ENCODE measurements at places on chromosomes 16 and 17.
A peak's percentile ranks its signal among the peaks of the same experiment; 100 is the strongest.

GRCh38 chr17:59046192-59046591, 60.5 kb downstream of the TRIM37 start:
- no peak for DNase-seq

GRCh38 chr17:68004201-68004600, 7.9 kb upstream of the C17orf58 start:
- no peak for DNase-seq

DNA sequence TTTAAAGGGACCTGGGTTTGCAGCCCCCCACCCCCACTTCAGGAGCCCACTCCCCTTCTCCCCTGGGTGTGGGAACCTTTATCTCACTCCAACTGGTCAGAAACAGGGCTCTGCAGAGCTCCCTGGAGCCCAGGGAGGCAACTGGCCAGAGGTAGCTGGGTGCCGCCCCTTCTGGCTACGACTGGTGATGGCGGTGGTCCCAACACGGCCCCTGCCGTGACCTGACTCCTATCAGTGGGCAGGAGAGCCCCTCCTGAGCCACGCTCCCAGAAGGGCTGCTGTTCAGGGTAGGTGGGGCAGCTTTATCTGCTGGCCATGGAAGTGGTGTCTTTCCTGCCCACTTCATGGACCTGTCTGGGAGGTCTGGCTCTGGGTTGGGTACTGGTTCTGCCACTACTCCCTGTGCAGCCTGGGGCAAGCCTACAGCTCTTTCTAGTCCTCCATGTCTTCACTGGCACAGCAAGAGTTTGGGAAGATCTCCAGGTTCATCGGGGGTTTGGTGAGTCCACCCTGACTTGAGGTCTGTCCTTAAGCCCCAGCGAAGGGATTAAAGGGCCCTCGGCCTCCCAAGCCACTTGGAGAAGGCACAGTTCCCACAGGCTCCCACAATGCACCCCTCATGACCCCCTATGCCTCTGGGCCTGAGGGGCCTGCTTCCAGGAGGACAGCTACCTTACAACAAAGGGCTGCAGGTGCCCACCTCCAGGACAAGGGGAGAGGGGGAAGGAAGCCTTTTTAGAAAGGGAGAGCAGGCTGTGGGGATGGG, 5.5 kb upstream of the SREBF1 start:
- DNase-seq = no peak

DNA sequence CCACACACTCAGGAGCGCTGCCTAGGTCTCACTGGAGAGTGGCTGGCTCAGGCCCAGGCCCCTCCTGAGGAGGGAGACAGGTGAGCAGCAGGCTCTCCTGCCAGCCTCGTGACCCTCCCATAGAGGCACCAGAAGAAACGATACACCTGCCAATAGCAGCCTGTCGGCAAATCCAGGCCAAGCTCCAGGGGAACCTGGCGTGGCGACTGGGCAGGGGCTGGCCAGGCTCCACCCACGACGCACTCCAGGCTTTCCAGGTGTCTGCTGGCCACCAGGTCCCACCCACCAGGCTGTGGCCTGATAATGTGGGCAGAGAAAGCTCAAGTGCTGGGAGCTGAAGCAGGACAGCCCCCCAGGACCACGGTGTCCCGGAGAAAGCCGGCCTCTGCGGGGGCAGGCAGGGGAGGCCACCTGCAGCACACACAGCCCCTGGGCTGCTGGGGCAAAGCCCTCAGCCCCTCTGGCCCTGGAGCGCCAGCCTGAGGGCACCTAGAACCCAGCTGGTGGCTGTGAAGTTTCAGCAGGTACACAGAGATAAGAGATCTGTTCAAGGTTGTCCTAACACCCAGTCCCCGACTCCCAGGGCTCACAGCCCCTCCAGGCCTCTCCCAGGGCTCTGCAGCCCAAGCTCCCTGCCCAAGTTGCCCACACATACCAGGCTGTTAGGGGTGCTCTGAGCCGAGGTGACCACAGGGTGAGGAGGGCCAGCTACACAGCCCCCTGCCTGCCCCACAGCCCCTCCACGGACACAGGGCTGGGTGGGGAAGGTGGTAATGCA, 2.4 kb downstream of the PGAP6 start:
- no peak for DNase-seq

- DNase-seq = peak; percentile 46
Observed at GRCh38 chr17:50027881-50028735, 27.8 kb upstream of the ITGA3 start.

GRCh38 chr16:84059111-84059510, 16.5 kb upstream of the SLC38A8 start:
- DNase-seq = no peak

DNA sequence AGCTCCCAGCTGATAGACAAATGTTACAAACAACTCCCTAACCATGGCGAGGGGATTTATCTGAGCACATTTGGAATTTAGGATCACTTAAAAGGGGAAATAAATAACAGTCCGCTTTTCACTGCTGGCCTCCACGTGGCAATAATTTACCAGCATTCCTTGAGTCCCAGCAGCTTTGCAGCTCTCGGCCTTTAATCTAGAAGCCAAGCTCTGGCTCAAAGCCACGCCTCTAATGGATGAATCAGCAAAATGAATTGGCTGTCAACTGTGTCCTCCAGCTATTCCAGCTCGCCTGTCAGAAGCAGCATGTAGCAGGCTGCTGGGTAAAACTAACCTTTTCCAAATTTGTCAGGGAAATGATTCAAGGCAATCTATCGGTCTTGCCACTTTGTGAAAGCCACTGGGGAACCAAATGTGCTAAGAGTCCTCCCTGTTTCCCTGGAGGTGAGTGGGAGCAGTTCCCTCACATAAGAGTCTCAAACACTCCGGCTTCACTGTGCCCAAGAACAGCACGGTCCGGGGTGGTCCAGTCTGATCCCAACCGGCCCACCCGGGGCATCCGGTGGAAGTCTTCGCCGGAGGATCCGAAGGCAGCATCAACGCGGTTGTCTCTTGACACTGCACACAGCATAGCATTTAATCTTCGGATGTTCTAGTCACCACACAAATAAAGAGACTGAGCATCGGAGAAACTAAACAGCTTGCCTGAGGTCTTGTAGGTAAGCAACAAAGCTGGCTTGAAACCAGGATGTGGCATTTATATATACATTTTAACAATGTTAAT, 143.3 kb downstream of the PARN start:
- DNase-seq = peak; percentile 68

DNA sequence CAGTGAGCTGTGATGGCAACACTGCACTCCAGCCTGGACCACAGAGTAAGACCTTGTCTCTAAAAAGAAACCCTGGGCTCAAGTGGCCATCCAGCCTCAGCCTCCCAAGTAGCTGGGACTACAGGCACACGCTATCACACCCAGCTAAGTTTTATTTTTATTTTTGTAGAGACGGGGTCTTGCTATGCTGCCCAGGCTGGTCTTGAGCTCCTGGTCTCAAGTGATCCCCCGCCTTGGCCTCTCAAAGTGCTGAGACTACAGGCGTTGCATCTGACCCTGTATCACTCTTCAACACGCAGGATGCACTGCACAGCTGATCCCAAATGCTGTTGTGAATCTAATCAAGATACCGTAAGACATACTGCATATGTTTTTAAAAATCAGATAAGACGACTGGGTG, 23.0 kb downstream of the ANKRD11 start:
- no peak for DNase-seq

DNA sequence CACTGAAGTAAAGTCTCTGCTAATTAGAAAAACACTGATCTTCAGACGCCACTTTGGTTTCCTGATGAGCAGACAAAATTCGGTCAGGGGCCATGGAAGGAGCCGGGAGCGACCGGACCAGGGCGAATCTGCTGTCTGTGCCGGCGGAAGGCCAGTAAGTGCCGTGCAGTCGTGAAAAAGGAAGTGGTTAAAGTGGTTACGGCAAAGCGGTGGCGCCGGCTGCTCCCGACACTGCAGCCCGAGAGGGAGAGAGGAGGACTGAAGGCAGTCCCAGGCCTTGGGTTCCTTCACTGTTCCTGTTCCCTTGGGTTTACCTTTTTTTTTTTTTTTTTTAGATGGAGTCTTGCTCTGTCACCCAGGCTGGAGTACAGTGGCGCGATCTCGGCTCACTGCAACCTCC, 17.3 kb upstream of the HEXD start:
- DNase-seq = no peak

DNA sequence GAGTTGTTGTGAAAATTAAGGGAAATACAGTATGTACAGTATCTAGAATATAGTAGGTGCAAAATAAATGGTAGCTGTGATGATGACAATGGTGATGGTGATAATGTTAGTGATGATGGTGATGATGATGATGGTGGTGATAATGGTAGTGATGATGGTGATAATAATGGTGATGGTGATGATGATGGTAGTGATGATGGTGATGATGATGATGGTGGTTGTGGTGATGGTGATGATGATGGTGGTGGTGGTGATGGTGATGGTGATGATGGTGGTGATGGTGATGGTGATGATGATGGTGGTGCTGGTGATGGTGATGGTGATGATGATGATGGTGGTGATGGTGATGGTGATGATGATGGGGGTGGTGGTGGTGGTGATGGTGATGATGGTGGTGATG, 91.3 kb upstream of the FOXF1 start:
- no peak for DNase-seq

- DNase-seq = peak; percentile 63
Observed at GRCh38 chr17:51000835-51001638, 119.6 kb downstream of the SPAG9 start.

DNA sequence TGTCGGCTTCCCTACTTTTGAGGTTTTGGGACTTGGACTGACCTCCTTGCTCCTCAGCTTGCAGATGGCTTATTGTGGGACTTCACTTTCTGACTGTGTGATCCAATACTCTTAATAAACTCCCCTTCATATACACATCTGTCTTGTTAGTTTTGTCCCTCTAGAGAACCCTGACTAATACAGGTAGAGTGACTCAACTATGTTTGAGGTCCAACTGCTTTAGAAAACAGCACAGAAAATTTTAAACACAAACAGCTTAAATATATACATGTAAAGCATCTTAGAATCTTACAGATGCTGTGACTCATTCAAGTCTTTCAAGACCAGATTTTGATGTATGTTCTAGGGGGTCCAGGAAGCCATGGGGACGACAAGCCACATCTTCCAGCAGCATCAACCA, 11.7 kb downstream of the SDK2 start:
- DNase-seq = no peak

- DNase-seq = no peak
Observed at GRCh38 chr17:27526604-27527002, 70.4 kb downstream of the KSR1 start.

DNA sequence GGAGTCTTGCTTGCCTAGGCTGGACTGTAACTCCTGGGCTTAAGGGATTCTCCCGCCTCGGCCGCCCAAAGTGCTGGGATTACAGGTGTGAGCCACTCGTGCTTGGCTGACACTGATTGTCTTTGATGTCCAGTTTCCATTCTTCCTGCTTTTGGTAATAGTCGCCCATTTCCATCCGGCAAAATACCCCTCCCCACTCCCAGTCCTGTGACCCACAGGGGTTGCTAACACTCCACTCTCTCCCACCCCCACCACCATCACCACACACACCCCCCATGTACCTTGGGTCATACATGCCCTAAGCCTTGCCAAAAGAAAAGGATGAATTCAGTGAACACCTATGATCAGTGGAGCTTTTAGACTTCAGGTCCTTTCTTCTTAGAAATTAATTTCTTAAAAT, 52.8 kb upstream of the MYH10 start:
- DNase-seq = no peak

GRCh38 chr17:57541472-57542394, 203.4 kb downstream of the CCDC182 start:
- DNase-seq = peak; percentile 76

GRCh38 chr17:44530896-44531418, 26.3 kb upstream of the FZD2 start:
- no peak for DNase-seq

DNA sequence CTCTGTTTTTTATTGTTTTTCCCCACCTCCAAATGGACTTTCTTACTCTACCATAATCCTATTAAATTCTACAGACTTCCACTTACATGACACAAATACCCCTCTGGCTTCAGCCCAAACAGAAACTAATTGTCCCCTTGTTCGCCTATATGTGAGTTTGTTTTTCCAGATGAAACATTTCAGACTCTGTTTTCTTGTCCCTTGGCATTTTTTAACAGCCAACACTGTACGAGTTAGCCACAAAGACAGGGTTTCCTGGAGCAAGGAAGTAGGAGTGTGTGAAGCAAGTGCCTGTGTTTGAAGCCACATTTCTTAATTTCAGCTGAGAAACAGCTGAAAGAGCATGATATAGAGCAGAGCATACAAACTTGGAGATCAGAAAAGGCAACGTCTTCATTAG, 382.2 kb upstream of the CDH5 start:
- no peak for DNase-seq

GRCh38 chr17:77133087-77133638, 7.6 kb upstream of the SEC14L1 start:
- DNase-seq = no peak

- no peak for DNase-seq
Observed at GRCh38 chr16:51701025-51701424, 550.0 kb upstream of the SALL1 start.

- no peak for DNase-seq
Observed at GRCh38 chr17:360092-360750, 7.6 kb upstream of the RPH3AL start.

- DNase-seq = no peak
Observed at GRCh38 chr17:17304521-17304985, 1.4 kb downstream of the NT5M start.

DNA sequence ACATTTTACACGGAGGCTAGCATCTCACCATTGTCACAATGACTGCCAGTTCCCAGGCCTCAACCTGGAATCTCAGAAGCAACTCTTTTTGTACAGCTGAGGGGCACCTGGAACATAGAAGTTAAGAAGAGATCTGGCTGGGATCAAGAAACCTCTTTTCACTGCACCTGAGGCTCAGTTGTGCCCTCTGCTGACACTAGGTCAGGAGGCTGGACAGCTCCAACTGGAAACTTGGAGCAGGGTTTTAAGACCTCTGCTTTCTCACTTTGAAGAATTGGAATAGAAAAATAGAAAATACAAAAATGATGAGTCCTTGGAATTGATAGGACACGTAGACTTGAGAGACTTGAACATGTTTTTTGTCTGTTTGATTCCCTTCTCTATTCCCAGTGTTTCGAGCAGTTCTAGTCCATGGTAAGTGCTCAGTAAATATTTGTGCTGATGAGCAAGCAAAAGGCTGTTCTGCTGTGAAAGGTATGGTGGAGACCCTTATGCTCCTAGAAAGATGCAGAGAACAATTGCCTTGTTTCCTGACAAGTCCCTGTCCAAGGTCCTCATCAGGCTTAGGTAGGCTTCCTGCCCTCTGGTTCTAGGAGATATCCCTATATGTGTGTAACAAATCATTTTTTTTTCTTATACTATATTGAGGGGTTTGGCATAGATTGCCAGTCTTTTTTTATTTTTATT, 13.6 kb upstream of the PPM1D start:
- DNase-seq = no peak

DNA sequence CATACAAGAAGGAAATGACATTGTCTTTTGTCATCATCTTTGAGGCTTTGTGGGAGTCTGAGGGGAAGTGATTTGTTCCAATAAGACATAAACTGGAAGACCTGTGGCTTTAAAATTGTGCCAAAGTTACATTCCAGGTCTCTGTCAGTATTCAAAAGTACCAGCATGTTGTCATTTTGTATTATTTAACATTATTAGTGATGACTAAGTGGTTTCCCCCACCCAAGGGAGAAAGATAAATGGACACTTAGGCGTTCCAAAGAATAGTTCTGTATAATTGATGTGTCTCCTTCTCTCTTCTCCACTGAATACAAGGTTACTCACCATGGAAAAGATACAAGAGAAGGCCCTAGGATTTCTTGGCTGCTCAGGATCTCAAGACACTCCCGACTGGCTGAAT, 3.8 kb downstream of the CFAP97D1 start:
- no peak for DNase-seq

- no peak for DNase-seq
Observed at GRCh38 chr16:51290442-51291285, 139.6 kb upstream of the SALL1 start.
